ENCODE measurements at places on chromosomes 2 and 18. TPM values are rescaled to one million over a fixed set of nuclear protein-coding genes. Genes with fewer than 3 reads are reported as not detected.
A peak's percentile ranks its signal among the peaks of the same experiment; 100 is the strongest.

DNA sequence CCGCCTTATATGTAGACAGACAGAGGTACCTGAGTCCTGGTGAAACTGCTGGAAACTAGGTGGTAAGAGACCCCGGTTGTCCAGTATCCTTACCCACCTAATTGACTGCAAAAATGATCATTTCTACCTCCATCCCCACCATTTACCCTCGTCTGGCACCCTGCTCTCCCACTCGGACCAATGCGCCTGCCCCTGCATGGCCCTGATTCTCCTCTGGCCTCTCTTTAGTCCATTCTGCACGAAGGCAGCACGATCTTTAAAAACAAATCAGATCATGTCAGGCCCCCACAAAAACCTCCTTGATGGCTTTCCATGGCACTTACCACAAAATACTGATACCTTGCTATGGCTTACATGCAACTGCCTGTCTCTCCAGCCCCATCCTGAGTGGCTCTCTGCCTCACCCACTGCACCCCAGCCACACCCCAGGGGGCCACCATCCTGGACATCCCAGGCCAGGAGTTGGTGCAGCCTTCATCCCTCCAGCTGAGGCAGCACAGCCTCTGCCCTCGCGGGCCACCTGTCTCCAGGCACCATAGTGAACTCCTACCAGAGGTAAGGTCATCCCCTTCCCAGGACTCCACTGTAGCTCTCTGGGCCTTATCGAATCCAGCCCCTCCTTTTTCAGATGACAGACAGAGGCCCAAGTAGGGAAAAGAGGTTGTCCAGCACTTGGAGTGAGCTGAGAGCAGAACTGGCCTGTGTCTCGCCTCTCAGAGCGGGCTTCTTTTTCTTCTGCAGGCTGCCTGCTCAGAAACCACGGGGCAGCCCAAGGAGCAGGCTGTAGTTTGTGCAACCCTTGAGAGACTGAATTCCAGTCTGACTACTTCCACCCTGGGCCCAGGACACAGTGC lies 12.3 kb upstream of the CIB4 start:
- DNase-seq, result peak; percentile 26

DNA sequence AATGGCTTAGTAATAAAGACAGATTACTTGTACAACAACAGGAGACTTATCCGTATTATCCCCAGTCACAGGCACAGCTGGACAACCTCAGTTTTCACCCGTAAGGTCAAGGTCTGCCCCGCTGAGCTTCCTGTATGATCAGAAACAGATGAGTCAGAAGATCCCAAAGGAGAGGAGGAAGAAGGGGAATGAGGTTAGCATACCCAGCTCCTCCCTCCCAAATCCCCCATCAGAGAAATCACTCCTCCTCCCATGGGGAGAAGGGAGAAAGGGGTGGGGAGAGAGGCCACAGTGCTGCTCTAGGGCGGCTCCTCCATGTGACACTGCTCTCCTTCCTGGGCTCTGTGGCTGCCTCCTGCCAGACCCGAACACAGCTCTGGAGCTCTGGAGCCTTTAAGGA lies 53.8 kb upstream of the SPTBN1 start:
- no peak for DNase-seq

- DNase-seq, result no peak
Measured at GRCh38 chr18:35407871-35408481, 30.8 kb upstream of the ZNF396 start.

- DNase-seq, result no peak
Measured at GRCh38 chr2:175950512-175950911, 51.6 kb downstream of the LNPK start.

GRCh38 chr2:137435162-137435561 lies 529.1 kb upstream of the HNMT start:
- no peak for DNase-seq

- DNase-seq, result no peak
Measured at GRCh38 chr2:73780237-73780582, 307 bp upstream of the DUSP11 start.

- no peak for DNase-seq
Measured at GRCh38 chr2:20381457-20381856, 30.8 kb upstream of the PUM2 start.

DNA sequence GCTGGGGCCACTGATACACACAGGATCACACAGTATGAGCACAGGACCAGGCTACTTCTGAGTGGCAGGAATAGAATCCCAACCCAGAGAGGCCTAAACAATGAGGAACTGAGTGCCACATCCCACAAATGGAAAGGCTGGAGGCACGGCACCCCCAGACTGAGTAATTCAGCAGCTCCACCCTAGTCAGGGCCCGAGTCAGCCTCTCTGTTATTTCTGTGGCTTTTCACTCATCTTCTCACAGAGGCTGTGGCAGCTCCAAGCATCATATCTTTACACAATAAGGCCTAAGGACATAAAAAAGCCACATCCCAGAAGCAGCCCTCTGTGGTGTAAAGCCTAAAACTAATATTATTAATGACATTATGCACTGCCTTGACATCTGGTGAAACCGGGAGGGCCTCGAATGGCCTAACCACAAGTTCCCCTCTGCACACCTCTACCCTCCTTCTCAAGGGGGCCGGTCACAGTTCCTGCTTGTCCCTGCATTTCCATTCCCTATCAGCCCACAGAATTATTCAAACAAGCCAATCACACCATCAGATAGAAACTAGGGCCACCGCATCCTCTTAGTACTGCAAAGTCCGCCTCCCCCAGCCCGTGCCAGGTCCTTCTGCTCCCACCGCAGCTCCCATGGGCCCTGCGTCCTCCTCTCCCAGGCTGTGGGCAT lies 12.5 kb upstream of the MAL start:
- no peak for DNase-seq

- DNase-seq, result no peak
Measured at GRCh38 chr2:23077596-23077995, 307.4 kb upstream of the KLHL29 start.

GRCh38 chr2:162333968-162334367 lies 10.0 kb upstream of the GCA start:
- no peak for DNase-seq

DNA sequence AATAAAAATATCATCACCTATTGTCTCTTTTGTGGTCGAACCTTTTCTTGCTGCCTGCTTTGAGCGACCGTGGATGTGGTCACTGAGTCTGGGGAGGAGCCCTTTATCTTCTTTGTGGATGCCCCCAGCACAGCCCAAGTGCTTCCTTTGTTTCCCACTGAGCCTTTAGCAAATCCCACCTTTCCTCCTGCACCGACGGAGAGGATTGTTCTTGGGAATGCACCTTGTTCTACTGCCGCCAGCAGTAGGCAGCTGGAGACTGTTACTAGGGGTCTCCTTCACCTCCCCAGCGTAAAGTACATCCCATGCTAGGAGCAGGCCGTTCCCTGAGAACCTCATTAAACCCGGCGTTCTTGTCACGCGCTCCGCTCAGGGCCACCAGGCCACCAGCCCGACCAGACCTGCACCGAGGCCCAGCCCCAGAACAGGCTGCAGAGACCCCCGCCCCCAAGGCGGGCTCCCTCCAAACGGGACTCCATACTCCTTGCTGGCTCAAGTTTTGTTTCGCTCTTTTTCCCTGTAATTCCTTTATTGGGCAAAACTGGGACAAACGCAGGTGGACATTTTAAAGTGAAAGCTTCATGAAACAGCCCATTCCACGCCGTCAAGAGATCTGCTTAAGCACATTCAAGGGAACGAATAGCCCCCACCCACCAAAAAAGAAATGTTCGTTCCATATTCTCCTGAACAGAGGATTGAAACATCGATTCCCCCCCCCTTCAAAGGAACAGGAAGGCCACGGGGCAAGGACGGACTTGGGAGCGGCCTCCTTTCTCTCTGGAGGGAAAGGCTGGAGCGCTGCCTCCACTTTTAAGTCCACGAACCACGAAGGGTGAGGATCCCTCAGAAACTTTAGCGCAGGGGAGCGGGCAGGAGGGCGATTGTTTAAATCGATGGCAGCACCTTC lies 1.1 kb upstream of the MAT2A start:
- peak; percentile 67 for DNase-seq

DNA sequence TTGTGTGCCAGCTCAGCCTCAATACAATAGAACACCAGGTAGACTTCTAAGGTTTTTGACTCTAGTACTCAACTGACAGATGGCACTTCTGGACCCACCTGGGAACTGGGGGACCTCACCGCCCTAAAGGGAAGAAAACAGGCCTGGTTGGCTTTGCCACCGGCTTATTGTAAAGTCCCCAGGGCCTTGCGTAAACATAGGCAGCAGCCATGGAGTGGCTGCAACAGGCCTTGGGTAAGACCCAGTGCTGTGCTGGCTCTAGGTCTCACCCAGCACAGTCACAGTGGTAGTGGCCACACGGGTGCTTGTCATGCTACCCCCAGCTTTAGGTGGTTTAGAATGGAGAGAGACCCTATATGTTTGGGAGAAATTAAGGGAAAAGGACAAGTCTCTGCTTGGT lies 230.7 kb upstream of the SESTD1 start:
- no peak for DNase-seq

DNA sequence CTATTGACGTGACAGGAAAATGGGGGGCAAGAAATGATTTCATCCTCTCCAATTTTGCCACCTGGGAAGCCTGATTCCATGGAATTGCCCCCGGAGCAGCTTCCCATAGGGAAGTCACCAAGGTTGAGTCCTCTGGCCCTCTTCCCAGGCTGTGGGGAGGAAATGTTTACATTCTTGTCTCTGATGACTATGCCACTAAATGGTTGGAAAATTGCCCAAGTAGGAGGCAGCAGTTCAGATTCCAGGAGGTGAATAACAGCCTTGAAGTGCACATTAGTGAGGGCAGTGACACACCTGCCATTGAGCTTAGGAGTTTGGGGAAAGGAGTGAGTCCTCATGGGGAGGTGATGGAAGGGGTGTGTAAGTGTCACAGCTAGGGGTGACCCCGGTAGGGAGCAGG lies 449.2 kb upstream of the DCC start:
- DNase-seq, result peak; percentile 35

- no peak for DNase-seq
Measured at GRCh38 chr2:109148117-109148746, 19.2 kb downstream of the SH3RF3 start.

GRCh38 chr2:27281442-27281841 lies 787 bp upstream of the TRIM54 start:
- DNase-seq, result no peak

- no peak for DNase-seq
Measured at GRCh38 chr18:69982417-69982816, 34.7 kb upstream of the CD226 start.

DNA sequence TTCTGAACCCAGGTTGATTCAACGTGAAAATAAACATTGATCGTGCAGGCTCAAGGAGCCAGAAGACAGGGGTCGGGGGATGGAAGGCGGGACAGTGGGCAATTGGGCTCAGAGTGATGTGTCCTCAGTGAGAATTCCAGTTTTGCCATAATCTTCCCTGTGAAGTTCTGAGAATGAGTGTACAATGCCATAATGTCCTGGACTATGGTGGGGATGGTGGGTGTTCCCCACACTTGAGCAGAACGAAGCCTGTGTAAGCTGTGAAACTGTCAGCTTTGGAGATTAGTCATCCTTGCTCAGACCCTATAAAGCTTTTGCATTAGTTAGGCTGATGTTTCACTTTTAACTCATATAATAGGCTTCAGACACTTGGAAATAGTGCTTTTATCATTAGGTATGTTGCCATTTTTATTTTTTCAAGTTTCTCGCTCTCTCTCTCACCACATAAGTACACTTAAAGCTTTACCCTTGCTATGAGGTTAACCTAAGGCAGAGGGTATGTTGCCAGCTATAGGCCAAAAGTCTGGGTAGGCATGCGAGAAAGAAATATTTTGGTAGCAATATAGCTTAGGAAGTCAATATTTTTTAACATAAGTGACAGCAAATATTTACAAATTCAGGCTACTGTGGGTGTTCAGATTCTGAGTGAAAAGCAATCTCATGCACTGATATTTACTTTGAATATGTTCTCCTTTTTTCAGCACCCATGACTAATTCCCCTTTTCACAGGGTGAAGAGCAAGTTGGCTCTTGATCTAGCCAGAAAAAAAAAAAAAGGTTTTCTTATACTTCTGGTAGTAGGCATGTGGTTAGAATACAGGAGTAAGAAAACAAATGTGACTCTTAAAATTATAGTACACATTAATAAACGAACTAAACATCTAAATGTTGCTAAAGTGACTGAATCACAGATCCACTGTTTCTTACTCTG lies 47.2 kb downstream of the CDC42EP3 start:
- DNase-seq, result no peak

DNA sequence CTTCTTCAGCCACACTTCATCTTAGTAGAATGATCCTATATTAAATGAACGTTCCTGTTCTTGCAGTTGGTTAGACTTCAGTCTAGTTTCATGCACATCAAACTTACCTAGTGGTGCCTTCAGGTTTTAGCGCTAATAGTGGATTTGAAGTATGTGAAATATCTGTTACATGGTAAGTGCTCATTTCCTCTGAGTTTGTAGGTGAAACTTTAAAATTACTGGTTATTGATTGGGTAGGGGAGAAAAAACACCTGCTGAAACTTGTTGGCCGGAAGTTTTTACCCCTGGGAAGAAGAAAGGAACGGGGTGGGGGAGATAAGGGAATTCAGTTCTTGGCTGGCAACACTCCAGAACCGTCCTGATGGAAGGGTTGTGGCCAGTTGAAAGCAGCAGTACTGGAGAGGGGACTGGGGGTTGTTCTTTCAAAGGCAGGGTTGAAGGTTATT lies 112.8 kb downstream of the SPTBN1 start:
- DNase-seq, result no peak

DNA sequence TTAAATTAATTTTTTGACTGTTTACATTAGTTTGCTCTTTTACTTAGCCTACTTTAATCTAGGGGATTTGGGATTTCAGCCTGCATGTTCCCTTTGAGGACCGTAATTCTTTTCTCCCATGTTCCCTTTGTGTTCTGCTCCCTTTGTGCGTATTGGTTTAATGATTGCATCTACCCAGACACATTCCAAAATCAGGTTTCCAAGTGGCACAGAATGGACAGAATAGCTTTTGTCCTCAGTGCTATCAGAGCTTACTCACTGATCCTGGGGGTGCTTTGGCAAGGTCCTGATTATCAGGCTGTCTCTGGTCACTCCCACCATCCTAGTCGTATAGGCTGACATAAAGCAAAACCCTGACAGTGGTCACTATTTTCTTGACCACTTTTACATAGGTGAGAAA lies 867.5 kb downstream of the TSN start:
- DNase-seq, result no peak

- DNase-seq, result no peak
Measured at GRCh38 chr2:37852585-37853014, 72.5 kb upstream of the RMDN2 start.

- DNase-seq, result no peak
Measured at GRCh38 chr2:42404676-42405075, 43.7 kb upstream of the COX7A2L start.

- DNase-seq, result no peak
Measured at GRCh38 chr2:172196768-172197431, 94.2 kb upstream of the DLX2 start.

DNA sequence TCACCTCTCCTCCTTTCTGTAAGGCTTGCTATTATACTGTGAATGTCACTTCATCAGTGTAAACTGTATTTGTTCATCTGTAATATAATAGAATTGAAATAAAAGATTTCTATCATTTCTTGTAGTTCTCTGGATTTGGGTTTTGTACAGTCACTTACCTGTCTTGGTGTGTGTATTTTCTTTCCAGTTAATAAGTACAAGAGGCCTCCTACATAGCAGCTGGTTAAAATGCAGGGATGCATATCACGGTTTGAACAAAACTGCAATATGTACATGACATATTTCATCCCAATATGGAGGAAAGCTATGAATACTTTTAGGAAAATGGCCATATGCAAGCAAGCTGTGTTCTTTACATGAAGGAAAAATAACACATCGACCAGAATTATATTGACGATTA lies 5.4 kb upstream of the STAT1 start:
- DNase-seq, result no peak

The NT5C1B gene
- not detected for total RNA-seq

The UGT1A7 gene
- 2.2 TPM for total RNA-seq

The SRD5A2 gene
- total RNA-seq, result 23.3 TPM

The DSG4 gene
- under 0.01 TPM for total RNA-seq

The DSG1 gene
- total RNA-seq, result 2.9 TPM

The OST4 gene
- total RNA-seq, result 186 TPM

The MRO gene
- 2.8 TPM for total RNA-seq

The TMEM163 gene
- 0.17 TPM for total RNA-seq
